Hippocampal formation (tissue), 2 donors: ENCODE measurements at places on chromosomes 16 and 17.

DNA sequence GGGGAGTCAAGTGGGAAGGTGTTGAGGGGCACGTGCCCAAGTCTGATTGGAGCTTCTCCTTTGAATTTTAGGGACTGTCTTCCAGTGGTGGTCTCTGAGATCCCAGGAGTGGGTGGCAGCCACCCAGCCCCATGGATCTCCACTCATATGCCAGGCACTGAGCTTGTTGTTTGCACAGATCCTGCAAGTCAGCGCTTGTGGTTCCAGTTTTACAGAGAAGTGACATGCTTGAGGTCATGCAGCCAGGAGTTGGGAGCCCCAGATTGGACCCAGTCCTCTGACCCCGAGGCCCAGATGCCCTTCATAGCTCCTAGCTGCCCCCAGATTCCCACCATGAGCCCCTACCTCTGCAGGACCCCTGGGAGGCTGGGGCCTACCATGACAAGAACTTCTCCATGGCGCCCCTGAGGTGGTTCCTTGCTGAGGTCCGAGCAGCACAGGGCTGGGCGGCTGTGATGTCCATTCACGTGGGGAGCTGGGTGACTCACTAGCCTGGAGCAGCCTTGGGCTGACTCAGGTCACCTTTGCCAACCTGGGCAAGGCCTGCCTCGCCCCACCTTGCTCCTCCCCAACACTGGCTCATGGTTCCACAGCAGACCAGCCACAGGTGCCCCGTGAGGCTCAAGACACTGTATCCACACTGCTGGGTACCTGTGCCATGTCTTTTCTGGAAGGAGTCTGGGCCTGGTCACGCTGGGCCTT lies 47.4 kb downstream of the RAI1 start:
- no peak for DNase-seq

GRCh38 chr17:74810699-74811485 lies 34.7 kb upstream of the NAT9 start:
- peak; percentile 20 for DNase-seq

GRCh38 chr17:70886648-70887047 lies 717.3 kb downstream of the KCNJ2 start:
- DNase-seq, result no peak

GRCh38 chr16:12132290-12132689 lies 155.8 kb downstream of the SNX29 start:
- no peak for DNase-seq

GRCh38 chr16:69073181-69073702 lies 32.2 kb upstream of the HAS3 start:
- DNase-seq, result no peak

DNA sequence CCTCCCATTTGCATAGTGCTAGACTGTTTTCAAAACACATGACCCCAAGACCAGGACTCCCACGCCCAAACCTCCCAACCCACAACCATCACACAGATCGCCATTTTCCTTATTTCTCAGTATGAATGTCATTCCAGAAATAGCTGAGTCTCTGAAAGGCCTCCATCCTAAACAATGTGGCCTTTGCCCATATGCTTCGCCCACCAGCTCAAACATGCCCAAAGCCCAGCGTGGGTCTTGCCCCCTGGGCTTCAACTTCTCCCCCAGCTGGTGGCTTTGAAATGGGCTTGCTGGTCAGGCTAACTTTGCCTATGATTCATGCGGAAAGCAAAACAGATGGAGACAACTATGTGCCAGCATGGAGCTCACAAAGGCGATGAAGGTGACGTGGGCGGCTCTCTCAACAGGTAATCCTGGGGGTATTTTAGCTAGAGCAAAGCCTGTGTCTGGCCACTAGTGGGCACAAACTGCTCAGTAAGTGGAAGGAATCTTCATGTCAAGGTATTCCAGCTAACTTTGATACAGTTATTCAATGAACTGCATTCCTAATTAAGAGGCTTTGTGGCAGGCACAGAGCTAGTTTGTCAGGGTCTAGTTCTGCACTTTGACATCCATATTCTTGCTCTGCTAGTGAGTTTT lies 17.1 kb downstream of the PMP22 start:
- DNase-seq, result no peak

DNA sequence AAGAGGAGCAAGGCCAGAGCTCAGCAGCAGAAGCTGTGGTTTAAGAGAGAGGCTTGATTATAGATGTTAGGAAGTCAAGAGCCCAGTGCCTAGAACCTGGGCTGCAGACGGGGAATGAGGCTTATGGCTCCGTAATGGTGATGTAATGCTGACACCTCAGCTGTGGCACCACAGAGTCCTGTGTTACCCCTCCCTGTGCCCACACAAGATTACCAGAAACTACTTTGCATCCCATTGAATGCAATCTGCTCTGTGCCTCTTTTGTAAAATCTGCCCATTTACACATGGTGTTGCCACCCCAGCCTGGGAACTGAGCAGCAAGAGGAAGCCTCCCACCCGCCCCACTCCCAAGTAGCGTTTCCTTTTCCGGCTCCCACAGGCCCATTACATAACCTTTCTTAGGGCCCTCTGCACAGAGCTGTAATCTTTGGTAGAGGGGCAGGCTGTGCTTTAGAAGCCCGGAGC lies 57.0 kb downstream of the PITPNC1 start:
- DNase-seq, result no peak

- DNase-seq, result no peak
Observed at GRCh38 chr17:39170109-39170508, 4.1 kb upstream of the ARL5C start.

GRCh38 chr17:72075995-72076677 lies 44.7 kb upstream of the SOX9 start:
- DNase-seq, result no peak

DNA sequence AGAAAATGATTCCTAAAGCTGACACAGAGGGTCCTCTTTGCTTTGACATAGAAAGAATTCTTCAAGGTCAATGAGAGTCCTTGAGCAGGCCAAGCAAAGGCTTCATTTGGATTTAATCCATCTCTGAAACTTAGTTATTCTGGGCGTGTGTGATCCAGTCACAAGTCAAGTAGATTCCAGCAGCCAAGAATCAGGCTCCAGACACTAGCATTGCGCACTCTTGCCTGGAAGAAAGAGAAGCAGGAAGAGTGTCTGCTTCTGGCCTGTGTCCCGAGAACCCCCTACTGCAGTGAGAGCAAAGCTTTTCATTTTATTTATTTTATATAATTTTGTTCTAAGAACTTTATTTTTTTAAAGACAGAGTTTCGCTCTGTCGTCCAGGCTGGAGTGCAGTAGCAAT lies 88.2 kb upstream of the CACNG5 start:
- DNase-seq, result no peak

DNA sequence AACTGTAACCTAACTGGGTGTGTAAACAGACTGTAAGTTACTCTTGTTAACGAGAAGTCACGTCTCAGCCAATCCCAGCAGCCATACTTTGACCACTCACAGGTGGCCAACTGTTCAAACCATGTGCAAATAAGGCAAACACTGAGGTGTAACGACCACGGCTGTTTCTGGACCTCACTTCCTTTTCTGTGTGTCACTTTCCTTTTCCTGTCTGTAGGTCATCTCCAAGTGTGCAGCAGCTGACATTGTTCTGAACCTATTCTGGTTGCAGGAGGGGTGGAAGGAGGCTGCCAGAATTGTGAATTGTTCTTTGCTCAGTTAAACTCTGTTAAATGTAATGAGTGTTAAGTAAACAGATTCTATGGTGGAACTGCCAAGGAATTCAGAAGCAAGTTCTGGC lies 627.4 kb downstream of the KCNJ2 start:
- DNase-seq, result no peak

- DNase-seq, result no peak
Observed at GRCh38 chr17:27633312-27634025, 2.5 kb downstream of the LGALS9 start.

GRCh38 chr17:47135235-47135634 lies 53.9 kb downstream of the CDC27 start:
- no peak for DNase-seq

DNA sequence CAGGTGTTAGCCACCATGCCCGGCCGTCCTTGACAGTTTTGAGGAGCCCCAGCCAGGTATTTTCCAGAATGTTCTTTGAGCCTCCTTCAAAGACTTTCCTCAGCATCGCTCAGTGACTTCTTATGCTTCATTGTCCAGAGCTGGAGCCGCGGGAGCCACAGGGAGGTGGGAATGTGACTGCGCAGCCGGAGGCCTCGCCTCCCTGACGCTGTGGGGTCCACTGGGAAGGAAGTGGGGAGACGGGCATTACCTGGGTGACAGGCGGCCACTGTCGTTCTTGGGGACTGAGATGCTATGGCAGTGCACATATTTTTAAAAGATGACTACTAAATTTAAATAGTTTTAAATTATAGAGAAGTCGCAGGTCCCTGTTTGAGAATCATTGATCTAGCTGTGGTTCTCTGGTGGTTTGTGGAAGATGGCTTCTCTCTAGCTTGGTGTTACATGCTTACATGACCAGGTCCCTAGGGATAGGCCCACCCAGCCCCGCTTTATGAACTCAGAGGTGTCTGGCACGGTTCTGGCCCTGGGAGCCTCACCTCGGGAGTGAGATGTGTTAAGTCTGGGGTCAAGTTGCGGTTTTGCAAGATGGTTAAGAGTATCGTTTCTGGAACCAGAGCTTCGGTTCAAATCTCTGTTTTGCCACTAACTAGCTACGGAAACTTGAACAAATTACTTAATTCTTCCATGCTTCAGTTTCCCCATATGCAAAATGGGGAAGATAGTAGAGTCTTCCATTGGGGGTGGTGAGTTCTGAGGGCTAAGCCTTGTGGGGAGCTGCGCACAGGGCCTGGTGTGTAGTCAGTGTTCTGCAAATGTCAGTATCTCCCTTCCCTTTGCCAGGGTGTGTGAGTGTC lies 53.0 kb downstream of the ATP2C2 start:
- DNase-seq, result no peak

DNA sequence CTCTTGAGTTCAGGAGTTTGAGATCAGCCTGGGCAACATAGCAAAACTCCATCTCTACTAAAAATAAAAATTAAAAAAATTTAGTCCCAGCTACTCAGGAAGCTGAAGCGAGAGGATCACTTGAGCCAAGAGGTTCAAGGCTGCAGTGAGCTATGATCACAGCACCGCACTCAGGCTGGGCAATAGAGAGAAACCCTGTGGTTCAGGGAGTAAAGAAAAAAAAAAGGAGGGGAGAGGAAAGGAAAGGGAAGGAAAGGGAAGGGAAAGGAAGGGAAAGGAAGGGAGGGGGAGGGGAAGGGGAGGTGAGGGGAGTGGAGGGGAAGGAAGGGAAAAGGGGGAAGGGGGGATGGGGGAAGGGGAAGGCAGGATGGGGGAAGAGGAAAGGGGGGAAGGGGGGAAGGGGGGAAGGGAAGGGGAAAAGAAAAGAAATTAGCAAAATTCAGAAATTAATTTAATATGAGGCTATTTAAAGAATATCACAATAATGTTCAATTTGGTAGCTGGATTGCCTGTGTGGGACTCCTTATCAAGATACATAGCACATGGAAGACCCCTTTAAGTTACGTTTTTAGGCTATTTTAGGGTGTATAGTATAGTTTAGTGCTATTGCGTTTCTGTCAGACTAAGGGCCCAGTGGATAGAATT lies 424.3 kb downstream of the CDH8 start:
- DNase-seq, result no peak

DNA sequence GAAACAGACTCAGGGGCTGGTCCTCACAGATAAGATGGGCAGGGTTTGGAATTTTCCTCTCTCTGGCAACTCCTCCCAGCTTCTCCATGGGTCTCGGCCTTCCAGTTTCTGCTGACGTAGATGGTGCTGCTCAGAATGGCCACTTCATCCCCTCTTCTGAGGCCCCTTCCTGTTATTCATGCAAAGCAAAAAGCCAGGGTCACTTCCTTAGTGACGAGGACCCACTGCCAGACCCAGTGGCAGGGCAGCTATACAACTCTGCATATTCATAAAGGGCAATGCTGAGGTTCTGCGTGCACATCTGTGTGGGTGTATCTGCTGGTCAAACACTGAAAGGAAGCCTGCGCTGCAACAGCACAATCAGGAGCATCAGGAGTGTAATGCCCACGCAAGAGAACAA lies 108.8 kb downstream of the WSCD1 start:
- no peak for DNase-seq

GRCh38 chr17:43759836-43760235 lies 1.2 kb upstream of the SOST start:
- no peak for DNase-seq
